Gastroesophageal sphincter (tissue), 4 donors: ENCODE measurements at places on chromosomes 1 and 21.

DNA sequence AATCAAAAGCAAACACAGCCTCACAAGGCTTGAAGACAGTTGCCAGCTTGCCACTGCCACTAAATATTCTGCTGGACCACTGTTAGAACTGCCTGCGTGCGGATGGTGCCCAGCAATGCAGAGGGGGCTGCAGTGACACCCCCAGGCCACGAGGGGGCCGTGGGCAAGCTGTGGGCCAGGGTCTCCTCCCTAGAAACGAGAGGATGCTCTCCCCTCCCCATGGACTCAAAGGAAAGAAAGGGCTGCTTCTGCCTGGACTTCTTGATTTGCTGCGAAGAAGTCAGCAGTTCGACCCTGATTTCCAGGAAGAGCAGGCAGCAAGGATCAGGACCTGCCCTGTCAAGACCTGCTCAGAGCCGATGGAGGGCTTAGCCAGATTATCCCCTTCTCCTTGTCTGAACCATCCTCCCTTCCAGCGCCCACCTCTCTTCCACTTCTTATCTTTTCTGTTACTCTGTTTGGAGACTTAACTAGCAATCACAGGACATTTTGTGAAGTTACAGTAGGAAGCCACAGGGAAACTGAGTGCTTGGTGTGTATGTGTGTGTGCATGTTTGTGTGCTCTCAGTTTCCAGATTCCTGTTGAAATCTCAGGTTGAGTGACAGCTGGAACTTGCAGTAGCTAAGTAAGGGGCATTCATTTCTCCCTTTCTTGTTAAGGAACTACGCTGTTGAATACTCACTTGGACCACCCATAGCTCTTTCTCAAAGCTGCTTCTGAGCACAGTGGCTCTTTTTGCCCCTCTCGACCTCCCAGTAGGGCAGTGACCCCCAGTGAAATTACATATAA lies 2.7 kb downstream of the MAN1C1 start:
- ATAC-seq: no peak

GRCh38 chr1:169363046-169363730 lies 4.4 kb downstream of the NME7 start:
- no peak for ATAC-seq

DNA sequence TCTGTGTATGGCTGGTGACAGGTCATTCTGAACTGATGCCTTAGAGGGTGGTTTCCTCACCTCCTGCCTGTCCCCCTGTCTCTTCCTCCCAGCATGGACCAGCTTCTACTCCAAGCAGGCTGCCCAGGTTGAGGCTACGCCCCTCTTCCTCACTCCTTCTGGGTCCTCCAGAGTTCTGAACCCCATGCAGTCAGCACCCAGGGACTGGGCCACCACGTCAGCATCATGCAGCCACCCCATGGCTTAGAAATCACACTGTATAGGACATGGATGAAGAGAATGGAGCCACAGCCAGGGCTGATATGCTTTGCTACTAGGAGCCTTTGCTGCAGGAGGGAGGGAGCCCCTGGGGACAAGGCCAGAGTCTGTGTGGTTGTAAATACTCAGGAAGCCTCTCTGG lies 8.3 kb downstream of the FOXO6 start:
- no peak for ATAC-seq

DNA sequence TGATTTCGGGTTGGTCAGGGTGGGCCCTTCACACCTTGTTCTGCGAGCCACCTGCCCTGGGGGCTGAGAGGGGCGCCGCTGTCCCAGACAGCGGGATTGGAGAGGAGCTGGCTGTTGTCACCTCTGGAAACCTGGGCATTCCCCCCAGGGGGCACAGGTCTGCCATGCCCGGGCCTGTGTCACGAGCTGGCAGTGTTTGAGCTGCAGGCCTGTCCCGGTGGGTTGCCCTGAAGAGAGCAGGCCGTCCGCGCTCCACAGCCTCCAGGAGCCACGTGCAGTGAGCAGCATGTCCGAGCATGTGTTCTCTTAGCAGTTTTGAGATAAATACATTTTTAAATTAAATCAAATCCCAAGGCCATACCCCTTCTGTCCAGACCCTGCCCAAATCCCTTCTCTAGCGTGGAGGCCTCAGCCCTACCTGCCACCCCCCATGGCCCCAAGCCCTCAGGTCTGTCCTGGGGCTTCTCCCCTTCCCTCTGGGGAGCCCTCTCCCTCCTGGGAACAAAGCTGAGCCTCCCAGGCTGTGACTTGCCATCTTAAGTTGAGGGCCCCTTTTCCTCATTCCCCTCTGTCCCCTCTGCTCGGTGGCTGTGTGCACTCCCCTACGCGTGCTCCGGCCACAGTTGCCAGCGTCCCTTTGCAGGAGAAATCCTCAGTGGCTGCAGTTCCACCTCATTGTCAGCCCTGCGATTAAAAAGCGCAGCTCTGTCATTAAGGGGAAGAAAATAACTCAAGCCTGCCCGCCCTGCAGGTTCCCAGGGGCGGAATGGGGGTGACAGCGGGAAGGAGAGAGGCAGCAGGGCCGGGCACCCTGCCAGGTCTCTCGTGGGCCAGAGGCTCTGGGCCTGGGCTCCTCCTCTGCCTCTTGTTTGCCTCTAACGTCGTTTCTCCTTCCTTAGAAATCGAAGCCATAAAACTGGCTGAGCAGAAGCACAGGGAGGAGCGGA lies 26.6 kb downstream of the SLX9 start:
- peak; percentile 23 for ATAC-seq

GRCh38 chr1:94999456-95000131 lies 72.7 kb upstream of the CNN3 start:
- ATAC-seq: no peak

DNA sequence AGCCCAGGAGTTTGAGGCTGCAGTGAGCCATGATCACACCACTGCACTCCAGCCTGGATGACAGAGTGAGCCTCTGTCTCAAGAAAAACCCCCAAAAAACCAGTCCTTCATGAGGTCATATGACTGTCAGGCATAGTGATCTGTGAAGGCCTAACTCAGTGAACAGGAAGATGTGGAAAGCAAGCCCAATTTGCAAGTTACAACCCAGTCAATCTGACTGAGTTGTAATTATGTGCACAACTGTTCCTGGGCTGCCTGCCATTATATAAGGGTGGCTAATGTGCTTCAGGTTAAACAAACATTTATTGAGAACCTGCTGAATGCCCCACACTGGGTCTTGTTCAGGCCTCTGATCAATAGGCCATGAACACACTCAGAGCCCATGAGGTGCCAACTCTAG lies 38.2 kb upstream of the KIRREL1 start:
- ATAC-seq: no peak

GRCh38 chr1:23648576-23648975 lies 43.0 kb upstream of the RPL11 start:
- ATAC-seq: no peak

DNA sequence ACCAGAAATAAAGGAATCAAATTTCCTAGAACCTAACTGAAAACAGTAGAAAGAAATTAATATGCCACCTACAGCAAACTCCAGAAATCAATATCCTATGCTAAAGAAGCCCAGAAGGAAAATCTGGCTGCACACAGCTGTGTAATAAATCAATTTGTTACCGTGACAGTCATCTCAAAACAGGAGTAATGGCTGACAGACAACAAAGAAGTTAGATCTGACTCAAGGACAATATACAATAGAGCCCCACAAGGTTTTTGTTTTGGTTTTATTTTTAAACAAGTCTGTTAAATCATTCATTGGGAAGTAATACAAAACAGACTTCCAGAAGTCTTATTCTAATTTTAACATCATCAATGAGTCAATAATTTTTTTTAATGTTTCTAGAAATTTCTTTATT lies 168.4 kb downstream of the RERE start:
- ATAC-seq: no peak

- ATAC-seq: no peak
Observed at GRCh38 chr1:232629250-232630046, 485 bp downstream of the SIPA1L2 start.

DNA sequence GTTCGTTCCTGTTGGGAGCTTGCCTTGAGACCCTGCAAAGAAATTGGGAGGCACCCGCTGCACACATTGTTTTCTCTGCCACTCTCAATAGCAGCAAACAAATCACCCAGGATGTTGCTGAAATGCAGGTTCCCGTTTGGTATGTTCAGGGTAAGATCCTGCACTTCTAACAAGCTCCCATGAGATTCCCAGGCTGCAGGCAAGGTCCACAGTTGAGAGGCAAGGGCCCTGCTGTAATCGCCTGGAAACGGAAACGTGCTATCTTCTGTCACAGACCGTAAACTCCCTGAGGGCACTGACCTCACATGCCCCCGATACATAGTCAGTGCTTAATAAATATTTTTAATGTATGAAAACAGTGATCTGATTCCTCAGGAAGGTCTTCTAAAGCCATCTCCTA lies 37.8 kb downstream of the XCL1 start:
- no peak for ATAC-seq

DNA sequence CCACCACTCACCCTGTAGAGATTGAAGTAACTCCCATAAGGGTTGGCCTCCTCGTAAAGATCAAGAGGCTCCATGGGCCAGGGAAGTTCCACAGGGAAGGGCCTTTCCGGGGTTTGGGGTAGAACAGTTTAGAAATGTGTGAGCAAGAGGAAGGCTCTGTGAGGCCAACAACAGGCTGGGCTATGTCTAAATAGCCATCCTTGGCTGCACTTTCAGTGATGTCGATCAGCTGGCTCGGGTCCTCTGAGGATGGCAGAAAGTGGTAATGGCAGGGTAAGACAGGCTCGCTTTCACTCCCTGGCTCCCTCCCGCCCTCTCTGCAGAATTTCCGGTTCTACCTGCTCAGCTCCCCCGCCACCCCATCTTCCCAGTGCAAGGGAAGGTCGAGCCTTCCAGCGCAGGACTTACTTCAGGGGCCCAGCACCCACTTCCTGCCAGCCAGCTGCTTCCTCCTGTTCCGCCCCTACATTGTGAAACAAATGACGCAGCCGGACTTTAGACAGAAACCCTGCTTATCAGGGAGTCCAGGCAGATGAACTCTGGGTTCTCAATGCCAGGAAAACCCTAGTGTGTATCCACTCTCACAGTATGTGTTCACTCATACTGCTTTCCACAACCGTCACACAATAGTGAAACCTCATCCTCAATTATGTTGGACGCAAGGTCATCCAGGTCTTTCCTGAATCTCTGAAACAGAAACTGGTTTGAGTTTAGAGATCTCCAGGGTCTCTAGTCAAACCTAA lies 7.3 kb downstream of the F11R start:
- peak; percentile 93 for ATAC-seq

DNA sequence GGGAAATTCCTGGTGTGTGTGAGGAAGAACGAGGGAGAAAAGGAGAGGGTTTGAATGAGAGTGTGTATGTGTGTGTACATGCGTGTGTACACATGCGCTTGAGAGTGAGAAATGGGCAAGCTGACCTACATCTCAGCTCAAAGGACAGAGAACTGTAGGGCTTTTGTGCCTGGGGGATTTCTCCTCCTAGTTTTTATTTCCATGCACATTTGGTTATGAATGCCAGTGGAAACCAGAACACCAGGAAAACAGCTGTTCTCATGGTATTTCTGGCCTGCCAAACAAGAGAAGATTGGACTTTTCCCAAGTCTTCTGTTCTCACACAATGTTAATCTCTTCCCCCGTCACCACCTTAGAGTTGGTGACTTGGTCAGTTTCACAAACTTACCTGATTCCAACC lies 45.2 kb downstream of the SLC44A3 start:
- no peak for ATAC-seq

DNA sequence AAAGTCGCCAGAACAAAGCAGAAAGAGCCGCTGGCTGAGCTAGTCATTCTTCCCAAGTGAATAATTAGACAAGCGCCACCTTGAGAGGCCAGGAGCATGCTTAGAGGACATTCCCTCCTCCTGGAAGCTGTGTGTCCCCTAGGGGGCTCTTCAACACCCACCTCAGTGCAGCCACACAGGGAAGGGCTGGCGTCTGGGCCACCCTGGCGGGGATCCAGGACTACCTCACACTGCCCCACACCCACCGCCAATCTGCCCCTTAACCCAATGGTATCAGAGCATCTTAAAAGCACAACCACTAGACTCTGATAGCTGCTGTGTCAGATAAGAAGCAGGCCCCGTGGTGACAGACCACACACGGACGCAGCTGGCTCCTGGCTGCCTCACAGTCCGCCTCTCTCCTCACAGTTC lies 24.9 kb downstream of the SETD4 start:
- no peak for ATAC-seq

GRCh38 chr1:153374071-153374470 lies 1.4 kb downstream of the S100A12 start:
- ATAC-seq: no peak

GRCh38 chr1:15706751-15707150 lies 22.6 kb downstream of the PLEKHM2 start:
- no peak for ATAC-seq

DNA sequence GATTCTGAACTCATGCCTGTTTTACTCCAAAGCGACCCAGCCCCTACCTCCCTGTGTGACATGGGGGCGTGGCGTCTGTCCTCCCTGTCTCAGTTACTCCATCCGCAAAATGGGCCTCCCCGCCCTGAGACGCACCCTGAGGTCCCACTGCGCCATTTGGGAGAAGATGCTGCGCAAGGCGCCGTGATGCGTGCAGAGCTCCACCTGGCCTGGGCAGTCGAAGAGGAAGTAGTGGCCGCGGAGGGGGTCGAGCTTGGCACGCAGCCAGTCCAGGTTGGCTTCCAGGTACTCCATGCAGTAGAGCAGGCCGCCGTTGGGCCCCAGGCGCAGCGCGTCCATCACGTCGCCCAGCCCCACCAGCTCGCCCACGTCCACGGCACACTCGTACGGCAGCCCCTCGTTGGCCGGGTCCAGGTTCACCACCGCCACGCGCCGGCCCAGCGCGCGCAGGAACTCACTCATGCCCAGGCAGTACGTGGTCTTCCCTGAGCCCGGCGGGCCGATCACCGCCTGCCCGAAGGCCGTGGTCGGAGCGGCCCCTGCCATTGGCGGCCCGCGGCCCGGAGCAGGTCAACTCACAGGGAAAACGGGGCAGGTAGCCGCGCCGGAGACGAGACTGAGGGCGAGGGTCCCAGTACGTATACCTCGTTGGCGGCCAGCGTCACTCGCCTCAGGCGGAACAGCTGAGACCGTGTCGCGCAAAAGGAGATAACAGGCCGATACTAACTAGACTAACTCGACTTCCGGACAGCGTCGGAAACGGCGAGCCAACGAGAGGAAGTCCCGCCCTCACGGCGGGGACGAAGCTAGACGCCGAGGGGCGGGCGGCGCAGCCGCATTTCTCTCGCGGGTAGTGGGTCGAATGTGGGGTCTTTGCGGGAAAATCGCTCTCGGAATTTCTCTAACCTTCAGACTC lies at the start of gene GPN2:
TSS of gene GPN2 (minus strand) at position 733 of the 916 bp plus-strand sequence. CDS start at position 546, 187 bp downstream.
- peak; percentile 89 for ATAC-seq

DNA sequence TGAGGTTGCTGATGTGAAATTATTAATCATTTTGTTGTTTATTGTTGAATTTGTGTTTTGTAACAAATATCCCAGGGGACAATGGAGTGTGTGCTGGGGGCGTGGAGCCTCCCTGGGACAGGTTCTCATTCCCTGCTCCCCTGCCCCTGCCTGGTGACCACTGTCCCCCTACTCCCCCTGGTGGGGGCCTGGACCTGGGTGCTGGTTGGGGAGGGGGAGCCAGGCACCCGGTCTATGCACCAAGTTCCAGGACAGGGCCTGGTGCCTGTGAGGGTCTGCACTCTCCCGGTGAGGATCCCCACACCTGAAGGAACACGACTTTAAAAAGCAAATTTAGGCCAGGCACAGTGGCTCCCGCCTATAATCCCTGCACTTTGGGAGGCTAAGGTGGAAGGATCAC lies 42.4 kb downstream of the CHD5 start:
- no peak for ATAC-seq

GRCh38 chr1:113170519-113170918 lies 97.5 kb downstream of the LRIG2 start:
- ATAC-seq: no peak
